ENCODE measurements at places on chromosomes 3 and 15.
A peak's percentile ranks its signal among the peaks of the same experiment; 100 is the strongest.

- no peak for DNase-seq
These were observed 14.0 kb upstream of the SPINK8 start for GRCh38 chr3:48347500-48347899.

DNA sequence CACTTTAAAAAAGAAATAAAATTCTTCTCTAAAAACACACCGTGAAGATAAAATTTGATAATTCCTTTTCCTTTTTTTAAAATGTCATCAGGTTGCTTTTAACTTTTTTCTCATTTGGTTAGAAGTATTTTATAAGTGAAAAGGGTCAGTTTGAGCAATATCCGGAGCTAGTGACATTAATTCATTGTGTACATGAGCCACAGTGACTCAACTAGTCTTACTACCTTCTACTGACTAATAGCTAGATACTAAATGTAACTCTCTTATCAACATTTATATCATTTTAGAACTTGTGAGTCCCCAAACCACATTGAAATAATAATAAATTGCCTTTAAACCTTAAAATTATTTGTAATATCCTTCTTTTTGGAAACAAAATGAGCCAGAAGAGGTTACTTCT lies 101.2 kb upstream of the ZBTB20 start:
- no peak for DNase-seq

DNA sequence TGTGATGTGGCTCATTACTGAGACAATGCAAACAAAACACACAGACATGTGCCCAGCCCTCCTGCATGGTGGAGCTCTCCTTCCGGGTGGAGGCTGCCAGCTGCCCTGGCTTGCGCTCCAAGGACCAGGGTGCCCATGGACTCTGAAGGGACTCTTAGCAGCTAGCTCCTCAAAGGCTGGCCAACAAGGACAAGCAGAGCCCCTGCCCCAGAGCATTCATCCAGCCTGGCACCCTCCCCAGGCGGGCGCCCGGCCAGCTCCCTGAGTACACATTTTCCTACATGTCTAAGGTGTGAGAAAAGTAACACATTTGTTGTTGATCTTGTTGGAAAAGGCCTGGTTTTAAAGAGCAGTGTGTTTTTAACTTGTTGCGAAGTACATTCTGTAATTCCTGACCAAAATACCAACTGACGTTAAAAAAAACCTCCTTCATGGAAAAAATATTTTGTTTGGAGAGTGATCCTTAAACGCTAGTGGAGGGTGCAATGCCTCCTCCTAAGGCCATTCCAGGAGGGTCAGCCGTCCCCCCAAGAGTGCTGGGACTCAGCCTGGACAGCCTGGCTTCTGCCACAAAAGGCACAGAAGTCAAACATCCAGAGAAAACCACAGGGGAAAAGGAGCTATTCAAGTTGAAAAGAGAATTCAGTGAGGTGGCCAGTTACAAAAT lies 86.9 kb downstream of the KLF15 start:
- DNase-seq = peak; percentile 51

GRCh38 chr15:33111041-33111451 lies 83.5 kb downstream of the FMN1 start:
- no peak for DNase-seq

GRCh38 chr3:32421991-32422859 lies 30.6 kb downstream of the CMTM7 start:
- DNase-seq = peak; percentile 81

GRCh38 chr3:62942764-62943163 lies 67.5 kb upstream of the CADPS start:
- no peak for DNase-seq

DNA sequence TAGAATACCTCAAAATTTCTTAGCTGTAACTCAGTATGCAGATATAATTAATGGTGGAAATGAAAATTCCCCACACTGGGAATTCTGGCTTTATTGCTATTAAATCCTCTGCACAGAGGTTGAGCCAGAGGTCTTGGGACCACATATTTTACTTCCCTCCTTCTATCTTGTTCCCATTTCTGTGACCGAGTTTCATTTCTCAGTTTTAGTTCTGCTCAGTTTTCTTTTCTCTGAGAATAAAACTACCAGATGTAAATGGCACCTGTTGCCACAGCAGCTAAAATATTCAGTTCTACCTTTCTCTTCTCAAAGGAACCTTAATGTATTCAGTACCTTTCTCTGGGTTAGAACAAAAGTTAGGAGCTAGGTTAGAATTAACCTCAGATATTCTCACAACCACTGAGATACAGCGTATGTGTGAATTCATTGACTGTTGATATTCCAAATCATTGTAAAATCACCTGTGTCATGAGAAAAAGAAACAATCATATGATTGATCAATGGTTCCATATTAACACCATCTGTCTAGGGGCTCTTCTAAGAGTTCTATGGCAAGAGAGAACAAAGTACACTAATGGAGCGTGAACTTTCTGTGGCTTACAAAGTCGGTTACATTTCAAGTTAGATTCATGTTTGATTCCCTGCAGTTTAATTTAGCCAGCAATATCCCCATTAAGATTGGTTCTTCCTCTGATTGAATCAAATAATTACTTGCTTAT lies 374.1 kb downstream of the EFHB start:
- DNase-seq = no peak

GRCh38 chr3:36540888-36541518 lies 160.7 kb downstream of the STAC start:
- peak; percentile 0 for DNase-seq

DNA sequence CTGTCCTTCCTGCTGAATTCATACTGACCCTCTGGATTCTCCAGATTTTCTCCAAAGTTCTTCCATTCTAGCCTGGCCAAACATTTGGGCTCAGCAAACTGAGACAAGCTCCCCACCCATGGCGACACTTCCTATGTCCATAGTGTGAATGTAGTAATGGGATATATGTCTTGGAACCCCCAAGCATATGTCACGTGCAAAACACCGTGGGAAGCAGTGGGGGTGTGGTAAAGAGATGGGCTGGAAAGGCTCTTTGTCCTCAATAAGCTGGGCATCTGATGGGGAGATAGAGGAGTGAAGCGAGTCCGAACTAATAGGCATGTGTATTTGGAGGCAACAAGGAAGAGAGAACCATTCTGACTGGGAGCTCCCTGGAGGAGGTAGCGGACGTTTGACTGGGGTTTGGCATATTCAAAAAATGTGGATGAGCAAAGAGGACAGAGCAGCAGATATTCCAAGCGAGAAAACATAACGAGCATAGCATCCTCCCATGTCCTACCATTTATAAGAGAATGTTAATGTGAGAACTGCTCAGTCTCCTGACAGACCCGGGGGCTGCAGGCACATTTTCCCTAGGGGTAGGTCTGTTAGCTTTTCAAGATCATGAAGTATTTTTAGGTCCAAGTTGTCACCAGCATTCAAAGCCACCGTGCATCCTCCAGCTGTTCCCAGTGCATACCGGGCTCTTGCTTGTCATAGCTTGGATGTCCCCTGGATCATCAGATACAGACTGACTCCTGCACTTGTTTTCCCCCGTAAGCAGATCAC lies 25.6 kb downstream of the TPM1 start:
- DNase-seq = no peak

- DNase-seq = no peak
These were observed 47.7 kb downstream of the UMPS start for GRCh38 chr3:124777762-124778470.

- DNase-seq = no peak
These were observed 428.5 kb upstream of the CNTN3 start for GRCh38 chr3:75042941-75043340.

GRCh38 chr15:54979964-54980363 lies 216.8 kb downstream of the RSL24D1 start:
- no peak for DNase-seq

All from COR-L47 (cell line).